Ureter (tissue), 1 donor: ENCODE measurements at places on chromosomes 7 and 10. TPM values are rescaled to one million over a fixed set of nuclear protein-coding genes. Genes with fewer than 3 reads are reported as not detected.

GRCh38 chr10:60424971-60425370, 35.3 kb upstream of the ANK3 start:
- no peak for DNase-seq

DNA sequence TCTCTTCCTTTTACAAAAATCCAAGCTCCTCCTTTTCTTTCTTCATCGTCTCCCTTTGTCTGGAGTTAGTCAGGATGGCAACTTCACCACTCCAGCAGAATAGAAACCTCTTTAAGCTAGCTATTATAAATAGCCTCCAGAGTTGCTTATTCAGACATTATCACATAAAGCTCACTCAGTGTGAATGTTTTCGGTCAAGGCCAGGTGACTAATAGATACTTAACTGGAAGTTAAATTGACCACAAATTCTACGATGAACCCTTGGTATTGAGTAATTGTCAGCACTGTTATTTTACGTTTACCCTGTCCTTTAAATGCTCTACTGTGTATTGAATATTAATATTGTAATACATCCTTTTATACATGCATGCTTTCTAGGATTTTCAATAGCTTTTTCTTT, 340.4 kb downstream of the OTUD1 start:
- DNase-seq, result no peak

GRCh38 chr10:118850418-118851061, 95.8 kb upstream of the CACUL1 start:
- DNase-seq, result no peak

GRCh38 chr10:103277713-103278536, 987 bp downstream of the INA start:
- DNase-seq, result no peak

DNA sequence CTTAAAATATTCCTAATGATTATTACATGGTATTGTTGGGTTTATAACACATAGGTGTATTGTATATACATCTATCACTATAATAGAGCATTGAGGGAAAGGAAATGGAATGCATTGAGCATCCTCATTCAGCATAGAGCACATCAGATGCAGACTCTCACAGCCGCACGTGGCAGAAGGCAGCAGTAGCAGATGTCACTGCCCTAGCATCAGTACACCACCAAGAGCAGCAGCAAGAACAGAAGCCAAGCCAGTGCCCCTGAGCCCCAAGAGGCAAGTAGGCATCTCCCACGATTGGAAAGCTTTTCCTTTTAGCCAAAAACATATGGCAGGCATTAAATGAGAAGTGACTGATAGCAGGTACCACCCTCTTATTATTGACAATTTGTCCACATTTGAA, 510.0 kb downstream of the TNS3 start:
- no peak for DNase-seq

DNA sequence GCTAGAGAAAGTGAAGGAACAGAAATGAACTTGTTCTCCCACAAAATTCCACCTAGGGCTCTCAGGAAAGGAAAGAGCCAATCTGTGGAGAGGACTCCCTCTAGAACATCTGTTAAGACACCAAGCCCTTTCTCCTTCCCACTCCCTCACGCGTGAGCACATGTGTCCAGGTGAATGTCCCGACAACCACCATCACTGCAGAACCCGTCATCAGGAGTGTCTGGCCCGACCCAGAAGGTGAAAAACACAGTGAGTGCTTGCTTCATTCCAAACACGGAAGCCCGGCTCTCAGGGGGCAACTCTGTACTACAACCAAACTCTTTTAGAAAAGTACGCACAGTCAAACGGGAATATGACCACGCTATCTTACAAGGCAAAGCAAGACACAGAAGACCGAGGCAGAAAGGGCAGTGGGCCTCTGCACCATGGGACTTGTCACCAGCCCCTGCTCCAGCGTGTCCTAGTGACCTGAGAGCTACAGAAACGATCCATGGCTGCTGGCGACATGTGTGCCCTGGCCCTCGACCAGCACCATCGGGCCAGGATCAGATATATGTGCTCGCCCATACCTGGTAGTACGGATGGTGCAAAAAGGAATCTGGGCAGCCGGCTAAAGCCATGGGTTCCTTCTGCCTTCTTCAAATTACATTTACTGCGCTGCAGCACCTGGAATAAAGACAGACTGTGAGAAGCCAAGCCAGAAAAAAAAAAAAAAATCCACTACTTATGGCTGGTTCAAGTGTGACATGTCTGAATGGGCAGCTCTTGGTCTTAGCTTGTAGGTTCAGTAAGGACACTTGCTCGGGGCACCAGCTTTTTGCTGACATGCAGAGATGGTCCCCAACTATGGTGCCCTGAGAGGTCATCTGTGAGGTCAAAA, 50.8 kb downstream of the GRB10 start:
- DNase-seq, result peak; percentile 20

- no peak for DNase-seq
Observed at GRCh38 chr7:149310113-149310836, 48.3 kb downstream of the ZNF783 start.

DNA sequence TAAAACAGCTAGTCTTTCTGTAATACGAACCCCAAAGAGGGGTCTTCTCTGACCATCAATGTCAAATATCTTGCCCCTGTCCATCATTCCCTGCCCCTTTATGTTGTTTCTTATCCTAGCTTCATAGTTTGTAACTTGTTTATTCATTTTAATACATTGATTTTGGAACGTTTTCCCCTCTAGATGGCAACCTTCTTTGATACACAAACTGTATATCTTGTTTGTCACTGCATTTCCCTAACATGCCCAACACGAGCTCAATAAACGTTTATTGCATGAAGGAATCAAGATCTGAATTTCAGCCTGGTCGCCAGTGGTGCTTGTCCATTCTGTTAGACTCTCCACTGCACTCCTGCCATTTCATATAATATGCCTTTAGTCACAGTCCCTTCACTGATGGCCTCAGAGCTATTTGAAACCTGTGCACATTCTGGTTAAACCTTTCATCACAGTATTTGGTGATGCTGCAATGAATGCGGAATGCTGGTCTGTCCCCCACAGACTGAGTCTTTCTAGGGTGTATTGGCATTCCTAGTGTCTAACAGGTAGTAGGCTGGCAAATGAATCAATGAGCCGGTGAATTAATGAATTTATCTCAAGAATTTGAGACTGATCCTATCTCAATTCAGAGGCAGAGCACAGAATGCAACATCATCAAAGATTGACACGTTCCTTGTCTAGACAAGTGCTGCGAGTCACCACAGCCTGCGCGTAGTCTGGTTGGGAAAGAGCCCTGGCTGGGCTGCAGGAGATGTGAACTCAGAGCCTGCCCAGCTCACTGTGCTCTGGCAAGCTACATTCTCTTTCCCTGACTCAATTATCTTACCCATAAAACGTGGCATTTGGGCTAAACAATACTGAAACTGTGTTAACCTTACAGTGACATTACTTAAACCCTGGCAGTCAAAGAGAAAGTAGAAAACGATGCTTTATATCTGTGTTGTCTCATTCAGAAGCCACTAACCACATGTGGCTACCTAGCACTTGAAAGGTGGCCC, 55.2 kb upstream of the FRMD4A start:
- no peak for DNase-seq

DNA sequence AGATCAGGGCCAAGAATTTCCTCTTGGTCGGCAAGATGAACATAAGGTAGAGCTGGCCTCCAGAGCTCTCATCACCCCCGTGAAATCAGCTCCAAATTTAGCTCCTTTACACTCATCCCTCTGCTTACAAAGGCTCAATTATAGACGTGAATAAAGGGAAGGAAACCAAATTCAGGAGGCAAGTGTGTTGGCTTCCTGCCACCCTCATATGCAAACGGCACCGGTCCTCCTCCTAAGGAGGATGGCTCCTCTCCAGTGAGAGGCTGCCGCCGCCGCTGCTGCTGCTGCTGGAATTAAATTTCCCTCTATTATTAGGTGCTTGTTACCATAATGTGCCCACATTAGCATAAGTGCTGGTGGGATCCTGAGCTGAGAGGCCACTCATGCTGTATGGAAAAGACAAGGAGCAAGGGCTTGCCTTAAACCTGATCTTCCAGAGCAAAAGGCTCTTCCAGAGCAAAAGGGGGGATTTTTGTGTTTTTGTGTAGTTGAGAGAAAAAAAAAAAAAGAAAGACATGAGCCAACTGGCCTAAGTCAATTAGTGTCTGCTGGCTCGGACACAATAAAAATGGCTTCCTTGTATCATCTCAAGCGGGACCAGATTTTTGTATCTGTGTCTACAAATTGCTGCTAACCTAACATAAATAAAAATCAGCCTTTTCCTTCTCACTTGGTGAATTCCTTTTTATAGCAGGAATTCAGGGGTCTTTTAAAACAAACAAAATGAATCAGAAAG, 68.4 kb downstream of the CDHR3 start:
- no peak for DNase-seq

DNA sequence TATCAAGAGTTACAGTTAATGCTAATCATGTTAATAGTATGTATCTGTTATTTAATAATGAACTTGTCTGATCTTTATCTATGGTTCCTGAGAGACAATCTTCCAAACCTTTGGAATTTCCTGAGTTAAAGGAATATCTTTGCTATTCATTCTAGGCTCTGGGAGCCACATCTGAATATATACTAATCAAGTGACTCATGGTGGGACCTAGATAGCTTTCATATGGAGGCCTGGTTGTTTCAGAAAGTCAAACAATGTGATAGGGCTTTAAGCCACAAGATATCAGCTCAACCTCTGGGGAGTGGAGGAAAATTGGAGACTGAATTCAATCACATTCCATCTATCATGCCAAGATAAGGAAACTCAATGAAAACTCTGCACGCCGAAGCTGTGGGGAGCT, 746.4 kb downstream of the TNS3 start:
- DNase-seq, result no peak

DNA sequence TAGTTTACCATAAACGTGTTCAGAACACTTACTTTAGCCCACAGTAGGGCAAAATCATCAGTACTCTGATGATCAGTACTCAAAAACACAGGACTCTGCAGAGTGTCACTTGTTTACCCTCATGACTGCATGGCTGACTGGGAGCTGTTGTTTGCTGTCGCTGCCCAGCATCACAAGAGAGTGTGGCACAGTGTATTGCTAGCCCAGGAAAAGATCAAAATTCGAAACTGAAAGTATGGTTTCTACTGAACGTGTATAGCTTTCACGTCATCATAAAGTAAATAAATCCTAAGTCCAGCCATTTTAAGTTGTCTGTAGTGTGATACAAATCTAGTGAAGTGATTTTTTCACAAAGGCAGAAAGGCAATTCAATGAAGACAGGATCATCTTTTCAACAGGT, 184.6 kb downstream of the RAMP3 start:
- DNase-seq, result no peak

DNA sequence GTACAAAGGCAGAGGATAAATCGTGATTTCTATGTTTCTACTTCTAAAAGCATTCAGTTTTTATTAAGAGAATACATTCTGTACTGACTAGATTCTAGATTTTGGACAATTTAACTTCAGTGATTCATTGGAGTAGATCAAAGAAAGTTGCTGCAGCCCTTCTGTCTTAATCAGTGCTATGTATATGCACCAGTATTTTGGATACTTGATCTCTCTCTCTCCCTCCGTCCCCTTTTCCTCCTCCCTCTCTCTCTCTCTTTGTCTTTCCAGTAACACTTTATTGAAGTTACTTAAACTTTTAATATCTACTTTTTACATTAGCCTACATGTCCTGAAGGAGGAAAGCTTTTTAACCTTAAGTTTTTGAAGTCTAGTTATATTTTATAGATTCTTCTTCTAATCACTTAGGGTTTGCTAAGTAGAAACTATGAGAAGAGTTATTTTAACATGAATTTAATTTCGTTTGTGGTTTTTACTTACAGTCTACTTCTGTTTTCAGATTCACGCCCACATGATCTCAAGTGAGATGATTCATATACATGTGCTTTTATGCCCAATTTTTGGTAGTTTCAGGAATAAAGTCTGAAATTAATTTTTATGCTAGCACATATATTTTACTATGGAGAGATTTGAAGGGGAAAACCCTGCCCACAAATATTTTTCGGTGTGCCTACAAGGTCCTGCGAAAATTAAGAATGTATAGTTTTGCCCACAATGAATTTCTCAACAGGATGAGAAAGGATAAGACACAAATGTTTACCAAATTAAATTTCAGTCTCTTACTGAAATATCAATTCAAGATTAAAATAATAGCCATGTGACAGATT, 9.1 kb downstream of the MDFIC start:
- no peak for DNase-seq

SLC26A4 gene
- 1.4 TPM for total RNA-seq

DNA sequence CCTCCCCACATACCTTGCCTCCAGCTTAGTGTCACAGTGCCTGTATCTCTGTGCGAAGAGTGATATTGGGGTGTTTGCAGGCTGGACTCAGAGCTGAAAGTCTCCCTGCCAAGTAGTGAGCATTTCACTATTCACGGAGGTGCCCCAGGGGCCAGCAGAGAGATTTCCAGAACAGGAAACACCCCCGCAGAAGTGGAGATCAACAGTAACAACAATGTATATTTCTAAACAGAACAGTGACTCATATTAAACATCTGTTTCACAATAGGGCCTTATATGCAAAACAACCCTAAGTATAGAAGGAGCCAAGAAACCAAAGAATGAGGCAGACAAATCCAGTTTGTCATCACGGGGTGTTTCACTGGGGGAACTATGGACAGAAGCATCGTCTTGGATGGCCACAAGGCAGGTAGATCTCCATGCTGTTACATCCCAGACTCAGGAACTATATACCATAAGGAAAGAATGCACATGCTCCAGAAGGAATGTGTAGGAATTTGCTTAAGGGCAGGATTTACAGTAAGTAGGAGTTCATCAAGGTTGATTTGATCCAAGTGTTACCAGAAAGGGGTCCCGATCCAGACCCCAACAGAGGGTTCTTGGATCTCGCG, 29.3 kb upstream of the CCL24 start:
- no peak for DNase-seq

LOXL4 gene
- total RNA-seq, result 3.0 TPM

SMIM30 gene
- total RNA-seq, result 53.8 TPM
